Ovary (tissue), 10 donors: ENCODE measurements at places on chromosomes 4 and X.

DNA sequence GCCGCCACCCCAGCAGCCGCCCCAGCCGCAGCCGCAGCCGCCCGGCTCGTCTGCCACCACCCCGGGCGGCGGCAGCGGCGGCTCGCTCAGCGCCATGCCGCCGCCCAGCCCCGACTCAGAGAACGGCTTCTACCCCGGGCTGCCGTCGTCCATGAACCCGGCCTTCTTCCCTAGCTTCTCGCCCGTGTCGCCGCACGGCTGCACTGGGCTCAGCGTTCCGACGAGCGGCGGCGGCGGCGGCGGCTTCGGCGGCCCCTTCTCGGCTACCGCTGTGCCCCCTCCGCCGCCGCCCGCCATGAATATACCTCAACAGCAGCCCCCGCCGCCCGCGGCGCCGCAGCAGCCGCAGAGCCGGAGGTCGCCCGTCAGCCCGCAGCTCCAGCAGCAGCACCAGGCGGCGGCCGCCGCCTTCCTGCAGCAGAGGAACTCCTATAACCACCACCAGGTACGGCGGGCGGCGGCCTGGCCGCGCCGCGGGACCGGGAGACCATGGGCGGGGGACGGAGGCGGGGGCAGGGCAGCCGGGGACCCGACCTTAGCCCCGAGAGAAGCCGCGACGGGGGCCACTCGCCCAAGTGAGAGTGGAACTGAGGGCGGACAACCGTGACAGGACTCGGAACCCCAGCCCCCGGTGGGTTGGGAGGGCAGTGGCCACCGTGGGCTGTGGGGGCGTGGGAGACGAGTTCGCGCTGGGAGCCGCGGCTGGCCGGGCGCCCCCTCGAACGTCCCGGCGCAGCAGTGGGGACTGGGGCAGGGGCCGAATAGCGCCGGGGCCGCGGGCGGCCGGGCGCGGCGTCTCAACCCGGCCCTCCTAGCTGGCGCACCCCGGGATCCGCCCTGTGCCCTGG lies 1.8 kb downstream of the CPEB2 start:
- H3K27ac ChIP-seq, result peak overlapping the region; percentile 92
- no peaks in the 10 kb centered on the region for H3K4me1 ChIP-seq
- no peaks in the 10 kb centered on the region for H3K36me3 ChIP-seq

- H3K4me1 ChIP-seq, result no peaks in the 10 kb centered on the region
- H3K36me3 ChIP-seq, result no peaks in the 10 kb centered on the region
- DNase-seq, result no peak
- H3K27me3 ChIP-seq, result no peaks in the 10 kb centered on the region
- no peak overlapping the region for H3K27ac ChIP-seq
These were observed 13.6 kb upstream of the MED14 start for GRCh38 chrX:40748977-40749376.

DNA sequence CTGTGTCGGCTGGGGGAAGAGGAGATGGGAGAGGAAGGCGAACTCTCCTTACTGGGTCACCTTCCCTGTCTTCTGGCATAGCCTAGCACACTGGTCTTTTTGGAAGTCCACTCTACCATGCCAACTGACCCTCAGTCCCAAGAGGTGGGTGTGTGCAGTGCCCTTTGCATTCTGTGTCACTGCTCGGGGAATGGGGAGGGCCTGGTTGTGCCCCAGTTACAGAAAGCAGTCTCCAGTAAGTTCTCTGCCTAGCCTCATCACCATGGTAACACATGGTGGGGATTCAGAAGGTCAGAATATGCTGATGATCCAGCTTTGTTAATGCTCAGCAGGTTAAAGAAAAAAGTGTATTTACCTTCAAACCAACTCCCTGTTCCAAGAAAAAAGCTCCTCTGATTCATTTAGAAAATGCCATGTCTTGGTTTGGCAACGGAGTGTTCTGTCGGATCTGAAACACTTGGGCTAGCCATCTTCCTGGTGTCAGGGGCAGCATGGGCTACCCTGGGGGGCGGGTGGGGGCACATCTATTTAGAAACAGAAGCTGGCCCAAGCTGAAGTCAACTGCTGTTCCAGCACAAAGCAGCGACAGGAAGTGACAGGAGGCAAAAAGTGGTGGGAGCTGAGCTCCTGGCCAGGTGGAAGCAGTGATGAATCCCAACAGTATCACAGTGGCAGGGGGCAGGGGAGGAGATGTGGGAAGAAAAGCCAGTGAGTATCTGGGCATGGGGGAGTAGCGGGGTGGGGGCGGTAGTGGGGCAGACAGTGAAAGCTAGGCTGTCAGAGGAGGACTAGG lies 37.0 kb downstream of the NSG1 start:
- no peak overlapping the region for H3K4me3 ChIP-seq
- no peak overlapping the region for H3K27ac ChIP-seq
- DNase-seq, result no peak
- H3K36me3 ChIP-seq, result no peaks in the 10 kb centered on the region

GRCh38 chrX:68840256-68840655 lies 11.4 kb downstream of the EFNB1 start:
- DNase-seq, result peak; percentile 18
- H3K4me3 ChIP-seq, result no peak overlapping the region
- H3K27me3 ChIP-seq, result no peaks in the 10 kb centered on the region
- H3K36me3 ChIP-seq, result no peaks in the 10 kb centered on the region
- no peak overlapping the region for H3K27ac ChIP-seq

DNA sequence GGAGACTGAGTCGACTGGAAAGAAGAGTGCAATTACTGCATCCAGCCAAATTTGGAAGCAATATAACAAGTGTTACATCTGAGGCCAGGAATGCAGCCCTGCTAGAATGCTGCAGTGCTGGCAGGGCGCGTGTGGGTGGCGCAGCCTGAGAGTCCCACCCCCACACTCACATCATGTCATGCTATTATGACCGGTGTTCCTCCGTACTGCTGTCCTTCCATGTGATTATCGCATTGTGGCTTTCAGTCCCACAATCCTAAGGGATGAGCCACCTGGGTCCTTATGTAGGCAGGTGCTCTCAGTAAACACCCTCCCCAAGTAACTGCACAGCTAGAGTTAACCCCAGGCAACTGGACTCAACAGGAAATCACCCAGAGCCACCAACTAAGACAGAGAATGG lies 122.6 kb upstream of the CPEB2 start:
- H3K27me3 ChIP-seq, result no peaks in the 10 kb centered on the region
- DNase-seq, result no peak
- H3K27ac ChIP-seq, result no peak overlapping the region
- no peaks in the 10 kb centered on the region for H3K4me1 ChIP-seq
- H3K36me3 ChIP-seq, result no peaks in the 10 kb centered on the region
- no peak overlapping the region for H3K4me3 ChIP-seq

DNA sequence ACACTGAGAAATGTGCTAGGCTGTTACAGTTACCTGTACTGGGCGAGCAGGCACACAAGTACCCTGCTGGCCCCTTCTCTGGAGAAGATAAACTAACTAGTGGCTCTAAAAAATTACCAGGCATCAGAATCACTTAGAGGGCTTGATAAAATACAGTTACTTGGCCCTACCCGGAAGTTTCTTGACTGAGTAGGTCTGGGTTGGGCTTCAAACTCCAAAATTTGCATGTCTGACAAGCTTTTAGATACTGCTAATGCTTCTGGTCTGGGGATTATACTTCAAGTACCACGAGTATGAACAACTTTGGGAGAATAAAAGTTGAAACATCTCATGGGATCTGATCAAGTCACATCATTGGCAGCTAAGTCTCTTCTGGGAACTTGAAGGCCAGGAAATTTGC lies 30.8 kb downstream of the CEP135 start:
- no peak for DNase-seq
- H3K27ac ChIP-seq, result no peak overlapping the region
- no peaks in the 10 kb centered on the region for H3K36me3 ChIP-seq

DNA sequence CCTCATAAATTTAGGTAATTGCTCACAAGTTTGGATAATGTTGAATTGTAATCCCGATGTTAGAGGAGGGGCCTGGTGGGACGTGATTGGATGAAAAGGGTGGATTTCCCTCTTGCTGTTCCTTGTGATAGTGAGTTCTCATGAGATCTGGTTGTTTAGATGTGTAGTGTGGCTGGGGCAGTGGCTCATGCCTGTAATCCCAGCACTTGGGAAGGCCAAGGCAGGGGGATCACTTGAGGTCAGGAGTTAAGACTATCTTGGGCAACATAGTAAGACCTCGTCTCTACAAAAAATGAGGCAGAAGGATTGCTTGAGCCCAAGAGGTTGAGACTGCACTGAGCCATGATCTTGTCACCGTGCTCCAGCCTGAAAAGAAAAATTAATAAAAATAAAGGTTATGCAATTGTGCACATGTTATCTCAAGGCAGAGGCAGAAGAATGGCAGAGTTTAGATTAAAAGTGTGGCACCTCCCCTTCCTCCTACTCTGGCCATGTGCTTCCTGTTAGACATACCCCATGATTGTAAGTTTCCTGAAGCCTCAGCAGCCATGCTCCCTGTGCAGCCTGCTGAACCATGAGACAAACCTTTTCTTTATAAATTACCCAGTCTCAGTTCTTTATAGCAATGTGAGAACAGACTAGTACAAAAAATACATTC lies 36.5 kb downstream of the ERVMER34-1 start:
- no peak overlapping the region for H3K4me3 ChIP-seq
- H3K27me3 ChIP-seq, result no peaks in the 10 kb centered on the region
- H3K36me3 ChIP-seq, result no peaks in the 10 kb centered on the region
- no peak overlapping the region for H3K27ac ChIP-seq
